ENCODE measurements at places on chromosomes 6 and 20.

GRCh38 chr20:62914970-62915457 is 11.3 kb downstream of the DIDO1 start:
- peak; percentile 58 for DNase-seq

DNA sequence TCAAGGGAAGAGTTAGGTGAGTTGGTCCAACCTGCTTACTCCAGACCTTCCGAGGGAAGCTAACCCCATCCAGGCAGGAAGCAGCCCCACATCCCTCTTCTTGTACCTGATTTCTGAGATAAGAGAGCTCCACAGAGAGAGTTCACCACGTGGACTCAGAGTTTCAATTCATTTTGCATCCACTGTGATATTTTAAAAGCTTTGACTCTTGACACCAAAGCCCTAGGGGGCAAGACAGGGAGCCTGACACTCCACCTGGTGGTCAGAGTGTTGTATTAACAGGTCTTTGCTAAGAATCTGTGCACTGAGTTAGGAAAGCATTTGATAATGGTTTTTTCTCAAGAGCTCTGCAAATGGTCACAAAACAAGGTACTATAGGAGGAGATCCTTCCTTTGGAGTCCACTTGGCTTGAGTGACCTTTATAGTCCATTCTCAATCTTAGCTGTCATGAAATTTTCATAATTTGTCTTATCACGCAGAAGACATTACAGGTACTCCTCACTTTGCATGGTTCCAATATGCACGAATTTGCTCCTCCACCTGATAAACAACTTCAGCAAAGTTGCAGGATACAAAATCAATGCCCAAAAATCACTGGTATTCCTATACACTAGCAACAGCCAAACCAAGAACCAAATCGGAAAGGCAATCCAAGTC is 56.2 kb upstream of the RIPOR2 start:
- peak; percentile 17 for DNase-seq

- no peak for DNase-seq
Observed at GRCh38 chr6:129473546-129473945, 236.4 kb downstream of the ARHGAP18 start.

DNA sequence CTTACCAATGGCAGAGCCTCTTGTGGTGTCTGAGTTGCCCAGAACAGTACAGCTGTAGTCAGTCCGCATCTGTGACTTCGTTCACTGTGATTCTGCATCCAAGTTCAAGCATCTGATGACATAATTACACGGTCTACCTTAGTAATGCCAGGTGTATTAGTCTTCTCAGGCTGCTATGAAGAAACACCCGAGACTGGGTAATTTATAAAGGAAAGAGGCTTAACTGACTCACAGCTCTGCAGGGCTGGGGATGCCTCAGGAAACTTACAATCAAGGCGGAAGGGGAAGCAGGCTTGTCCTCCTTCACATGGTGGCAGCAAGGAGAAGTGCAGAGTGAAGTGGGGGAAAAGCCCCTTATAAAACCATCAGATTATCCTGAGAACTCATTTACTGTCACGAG is 163.9 kb upstream of the SULF2 start:
- DNase-seq: no peak

DNA sequence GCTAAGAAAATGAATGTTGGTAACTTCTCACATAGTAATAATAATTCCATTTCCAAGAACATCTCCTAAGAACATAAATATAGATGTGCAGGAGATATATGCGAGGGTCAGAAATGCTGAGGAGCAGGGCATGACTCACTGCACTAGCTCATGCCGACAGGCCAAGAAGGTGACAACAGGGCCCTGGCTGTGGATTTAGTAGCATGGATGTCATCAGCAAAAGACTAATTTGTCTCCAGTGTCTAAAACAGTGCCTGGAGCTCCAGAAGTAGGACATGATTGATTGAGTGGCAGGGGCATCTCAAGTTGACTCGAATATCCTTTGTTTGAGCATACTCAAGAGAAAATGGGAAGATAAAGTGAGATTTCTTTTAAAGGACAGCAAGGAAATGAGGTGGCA is 207.0 kb upstream of the FOXA2 start:
- no peak for DNase-seq

DNA sequence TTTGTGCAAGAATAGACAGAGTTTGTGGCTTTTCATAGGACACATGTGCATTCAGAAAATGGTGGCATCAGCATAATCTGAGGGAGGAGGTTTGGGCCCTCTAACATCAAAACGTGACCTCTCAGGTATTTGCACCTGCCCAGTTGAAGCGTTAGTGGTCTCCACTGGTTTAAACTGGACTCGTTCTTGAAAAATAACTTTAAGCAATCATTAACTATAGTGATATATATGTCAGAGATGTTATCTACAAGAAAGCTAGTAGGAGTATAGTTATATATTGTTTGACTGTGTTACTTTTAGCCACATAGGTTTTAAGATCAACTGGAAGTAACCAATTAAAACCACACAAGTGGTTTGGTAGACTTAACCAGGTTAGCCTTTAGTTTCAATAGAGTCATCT is 607.4 kb downstream of the MAFB start:
- DNase-seq: no peak

GRCh38 chr6:149963212-149963461 is 606 bp upstream of the ULBP1 start:
- DNase-seq: no peak

DNA sequence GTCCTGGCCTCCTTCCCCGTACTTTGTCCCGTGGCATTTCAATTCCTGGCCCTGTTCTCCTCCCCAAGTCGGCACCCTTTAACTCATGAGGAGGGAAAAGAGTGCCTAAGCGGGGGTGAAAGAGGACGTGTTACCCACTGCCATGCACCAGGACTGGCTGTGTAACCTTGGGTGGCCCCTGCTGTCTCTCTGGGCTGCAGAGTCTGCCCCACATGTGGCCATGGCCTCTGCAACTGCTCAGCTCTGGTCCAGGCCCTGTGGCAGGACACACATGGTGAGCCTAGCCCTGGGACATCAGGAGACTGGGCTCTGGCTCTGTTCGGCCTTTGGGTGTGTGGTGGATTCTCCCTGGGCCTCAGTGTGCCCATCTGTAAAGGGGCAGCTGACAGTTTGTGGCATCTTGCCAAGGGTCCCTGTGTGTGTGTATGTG is 58.5 kb downstream of the SRC start:
- no peak for DNase-seq

DNA sequence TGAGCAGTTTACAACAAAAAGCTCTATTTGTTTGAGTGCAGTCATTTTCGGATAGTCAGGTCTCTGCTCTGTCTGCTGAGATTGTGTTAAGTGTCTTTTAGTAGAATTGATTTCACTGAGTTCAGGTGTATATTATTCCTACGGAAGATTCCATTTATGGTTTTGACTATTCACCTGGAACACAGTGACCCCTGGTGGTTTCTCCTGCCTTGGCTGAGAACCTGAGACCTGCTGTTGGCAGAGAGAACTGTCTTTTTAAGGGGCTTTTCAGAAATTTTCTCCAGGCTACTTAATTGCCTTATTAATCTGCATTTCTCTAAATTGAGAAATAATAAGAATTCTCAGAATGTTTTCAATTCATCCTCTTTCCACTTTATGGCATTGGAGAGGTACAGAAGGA is 508.0 kb downstream of the TBC1D32 start:
- no peak for DNase-seq

DNA sequence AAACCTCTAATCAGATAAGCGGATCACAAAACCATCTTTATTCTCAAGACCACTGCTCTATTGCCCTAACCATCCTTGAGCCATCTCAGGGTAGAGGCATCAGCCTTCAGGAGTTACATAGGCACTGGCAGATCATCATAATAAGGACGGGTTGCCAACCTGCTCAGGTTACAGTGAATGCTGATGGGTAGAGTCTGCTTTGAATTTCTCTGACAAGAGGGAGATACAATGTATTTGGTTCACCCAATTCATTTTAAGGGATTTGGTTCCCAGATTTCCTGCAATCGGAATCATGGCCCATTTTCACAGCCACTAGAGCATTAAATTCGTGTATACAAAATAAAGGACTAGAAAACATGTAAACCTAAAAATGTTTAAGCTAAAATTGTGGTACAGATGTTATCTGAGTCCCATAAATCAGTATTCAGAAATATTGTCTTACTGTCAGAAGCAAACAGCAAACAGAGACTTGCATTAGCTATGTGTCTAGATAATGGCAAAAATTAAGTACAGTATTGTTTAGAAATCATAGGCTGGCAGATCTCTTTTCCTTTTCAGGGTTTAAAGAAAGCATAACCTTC is 41.9 kb upstream of the TMEM170B start:
- no peak for DNase-seq

DNA sequence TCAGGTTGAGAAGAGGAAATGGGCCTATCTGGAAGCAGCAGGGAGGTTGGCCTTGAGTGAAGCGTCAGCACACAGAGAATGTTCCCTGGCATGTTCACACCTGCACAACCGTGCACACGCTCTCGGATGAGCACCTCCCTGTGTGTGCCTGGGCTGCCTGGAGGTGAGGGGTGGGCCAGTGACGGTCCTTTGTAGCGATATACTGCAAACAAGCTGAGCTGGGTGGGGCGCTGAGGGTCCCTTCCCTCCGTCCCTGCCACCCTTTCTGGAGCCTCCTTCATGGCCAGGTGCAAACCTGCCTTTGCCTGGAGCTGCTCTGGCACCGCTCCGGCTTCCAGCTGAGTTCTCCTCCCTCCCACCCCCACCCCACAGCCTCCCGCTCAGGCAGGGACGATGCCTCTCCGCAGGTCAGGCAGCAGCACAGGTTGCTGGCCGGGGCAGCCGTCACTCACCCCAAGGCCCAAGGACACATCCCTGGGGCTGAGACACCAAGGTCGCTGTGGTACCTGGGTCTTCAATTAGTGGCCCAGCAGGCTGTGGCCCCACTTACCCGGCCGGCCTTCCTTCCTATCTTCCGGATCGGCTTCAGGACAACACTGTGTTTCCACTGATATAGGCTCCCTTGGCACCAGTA is 111.6 kb downstream of the ERMARD start:
- DNase-seq: no peak

DNA sequence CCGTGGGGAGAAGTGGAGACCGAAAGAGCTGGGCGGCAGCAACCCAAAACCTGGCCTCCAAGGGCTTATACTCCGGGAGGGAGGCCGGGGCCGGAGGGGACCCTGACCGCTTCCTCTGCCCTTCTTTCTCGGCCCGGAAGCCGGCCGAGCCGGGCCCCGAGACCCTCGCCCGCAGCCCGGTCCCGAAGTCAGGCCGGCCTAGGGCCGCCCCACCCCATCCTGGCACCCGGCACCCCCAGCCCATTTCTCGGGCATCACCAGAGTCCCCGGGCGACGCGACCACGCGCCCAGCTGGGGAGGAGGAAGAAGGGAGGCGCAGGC is 572 bp upstream of the ZDHHC14 start:
- no peak for DNase-seq

GRCh38 chr6:107965746-107966145 is 7.7 kb upstream of the SEC63 start:
- no peak for DNase-seq

- DNase-seq: peak; percentile 93
Observed at GRCh38 chr6:113564371-113565171, 292.6 kb upstream of the MARCKS start.

DNA sequence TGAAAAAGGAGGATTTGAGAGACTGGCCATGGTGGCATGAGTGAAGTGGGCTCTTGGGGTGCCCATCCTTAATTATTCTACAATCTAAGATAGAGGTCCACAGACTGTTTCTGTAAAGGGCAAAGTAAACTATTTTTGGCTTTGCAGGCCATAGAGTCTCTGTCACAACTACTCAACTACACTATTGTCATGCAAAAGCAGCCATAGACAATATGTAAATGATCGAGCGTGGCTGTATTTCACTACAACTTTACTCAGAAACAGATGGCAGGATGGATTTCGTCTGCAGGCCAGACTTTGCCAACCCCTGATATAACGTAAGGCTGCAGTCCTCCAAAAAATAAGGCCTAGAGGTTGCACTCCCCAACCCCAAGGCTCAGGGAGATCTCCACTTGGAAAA is 58.2 kb upstream of the NAA20 start:
- DNase-seq: no peak

DNA sequence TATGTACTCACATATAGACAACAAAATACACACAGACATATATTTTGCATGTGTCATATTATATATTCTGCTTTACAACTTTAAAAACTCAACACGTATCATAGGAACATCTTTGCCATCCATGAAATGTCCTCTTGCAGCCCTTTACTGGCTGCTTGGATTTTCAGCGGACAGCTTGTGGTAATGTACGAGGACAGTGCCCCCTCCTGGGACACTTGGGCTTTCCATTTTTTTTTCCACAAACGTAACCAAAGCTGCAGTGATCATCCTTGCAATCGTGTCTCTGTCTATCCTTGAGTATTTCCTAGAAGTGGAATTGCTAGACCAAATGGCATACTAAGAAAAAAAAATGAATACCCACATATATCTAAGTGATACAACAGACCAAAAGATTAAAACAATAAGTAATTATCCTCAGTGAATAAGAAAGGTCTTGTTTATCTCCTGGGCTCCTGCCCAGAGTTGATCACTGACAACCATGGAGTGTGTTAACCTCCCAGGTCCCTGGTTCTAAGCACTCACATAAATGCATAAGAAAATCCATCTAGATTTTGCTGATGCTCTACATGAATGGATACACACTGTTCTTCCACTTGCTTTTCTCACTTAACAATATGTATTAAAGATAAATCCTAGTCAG is 18.1 kb downstream of the BPI start:
- peak; percentile 44 for DNase-seq

DNA sequence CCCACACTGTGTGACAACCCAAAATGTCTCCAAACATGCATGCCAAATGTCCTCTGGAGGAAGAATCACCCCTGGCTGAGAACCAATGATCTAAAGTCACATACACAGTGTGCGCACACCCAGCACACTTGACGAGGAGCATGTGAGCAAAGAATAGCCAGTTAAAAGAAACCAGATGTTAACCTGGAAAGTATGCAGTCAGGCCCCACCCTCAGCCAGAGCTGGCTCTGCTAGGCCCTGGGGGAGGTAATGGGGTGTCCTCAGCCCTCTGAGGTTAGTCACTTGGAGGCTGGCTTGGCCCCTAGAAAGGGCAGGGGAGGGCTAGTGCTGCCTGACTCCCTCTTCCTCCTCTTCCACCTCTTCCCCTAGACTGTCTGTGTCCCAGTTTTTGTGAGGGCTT is 15.2 kb upstream of the GUCA1A start:
- DNase-seq: no peak

DNA sequence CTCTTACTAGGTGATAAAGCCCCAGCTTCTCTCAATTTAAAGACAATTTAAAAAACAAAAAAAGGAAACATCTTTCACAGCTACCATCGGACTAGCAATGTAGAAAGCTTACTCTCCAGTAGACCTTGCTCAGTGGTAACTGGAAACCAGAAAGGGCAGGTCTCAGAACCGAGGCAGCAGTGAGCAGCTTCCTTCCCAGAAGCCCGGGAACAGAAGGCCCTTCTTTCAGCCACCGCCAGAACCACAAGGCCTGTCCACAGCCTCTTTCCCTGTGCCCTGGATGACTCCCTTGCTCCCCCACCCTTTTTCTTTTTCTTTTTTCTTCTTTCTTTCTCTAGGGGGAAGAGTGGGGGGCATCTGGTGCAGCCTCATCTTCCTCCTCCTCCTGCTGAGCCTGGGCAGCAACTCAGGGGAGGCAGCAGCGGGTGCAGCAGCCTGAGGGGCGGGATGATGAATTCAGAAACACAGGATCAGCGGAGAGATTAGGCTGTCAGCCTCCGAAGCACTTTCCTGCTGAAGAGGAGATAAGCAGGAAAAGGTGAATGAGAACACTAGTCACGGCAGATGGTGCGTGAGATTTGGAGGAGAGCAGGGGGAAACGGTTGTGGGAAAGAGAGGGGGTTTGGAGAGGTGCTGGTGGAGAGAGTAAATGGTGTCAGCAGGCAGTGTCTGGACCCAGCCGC is 158.5 kb downstream of the ID4 start:
- DNase-seq: no peak

Data from heart right ventricle (tissue), 16 donors.